ENCODE measurements at places on chromosomes 6 and 20.
A peak's percentile ranks its signal among the peaks of the same experiment; 100 is the strongest.

GRCh38 chr6:54059683-54060082 is 51.6 kb upstream of the MLIP start:
- DNase-seq, result no peak

GRCh38 chr6:90816764-90817163 is 229.9 kb upstream of the MAP3K7 start:
- DNase-seq, result no peak

DNA sequence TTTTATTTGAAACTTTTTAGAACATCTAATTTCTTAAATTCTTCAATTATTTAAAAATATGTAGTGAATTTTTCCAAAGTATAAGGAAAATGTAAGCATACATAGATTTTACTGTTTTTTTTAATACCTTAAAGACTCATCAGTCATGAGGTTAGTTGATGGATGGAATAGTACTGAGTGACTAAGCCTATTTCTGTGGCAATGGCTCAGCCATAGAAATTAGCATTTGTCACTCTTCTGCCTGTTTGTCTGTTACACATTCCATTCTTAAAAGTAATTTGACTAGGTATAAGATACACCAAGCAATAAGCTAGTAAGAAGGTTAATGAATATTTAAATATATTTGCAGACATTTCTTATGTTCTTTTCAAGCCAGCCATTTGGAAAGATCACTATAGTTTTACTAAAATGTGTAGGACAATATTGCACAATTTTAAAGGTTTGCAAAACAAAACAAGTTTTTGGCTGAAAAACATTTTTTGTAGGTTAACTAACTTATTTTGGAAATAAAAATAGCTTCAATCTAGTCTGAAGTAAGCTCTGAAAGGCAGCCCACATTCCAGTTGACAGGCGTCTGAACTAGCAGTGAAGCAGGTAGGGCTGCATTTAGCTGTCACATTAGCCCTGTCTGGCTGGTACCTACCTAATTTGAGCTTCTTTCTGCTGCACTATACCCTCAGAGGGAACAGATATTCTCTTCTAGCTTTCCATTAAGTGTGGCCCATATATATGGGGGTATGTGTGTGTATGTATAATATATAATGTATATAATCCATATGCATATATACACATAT is 385.7 kb downstream of the GRIK2 start:
- DNase-seq, result no peak

DNA sequence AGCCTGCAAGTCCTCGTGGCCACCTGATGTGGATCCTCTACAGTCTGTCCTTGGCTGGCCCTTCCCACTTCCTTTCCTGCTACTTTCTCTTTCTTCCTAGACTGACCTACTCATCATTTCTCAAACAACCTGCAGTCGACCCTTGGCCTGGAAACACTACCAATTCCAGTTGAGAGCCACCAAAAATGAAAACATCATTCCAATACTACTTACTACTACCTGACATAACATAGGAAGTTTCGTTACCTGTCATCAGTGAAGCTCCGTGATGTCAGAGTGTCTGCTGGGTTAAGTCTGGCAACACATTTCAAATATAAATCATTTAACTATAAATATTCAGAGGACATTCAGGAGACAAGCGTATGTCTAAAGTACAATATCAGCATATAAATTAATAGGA is 13.8 kb downstream of the GZF1 start:
- DNase-seq, result no peak

GRCh38 chr6:56370561-56371211 is 123.3 kb upstream of the COL21A1 start:
- DNase-seq, result no peak

GRCh38 chr6:56079751-56080540 is 167.4 kb downstream of the COL21A1 start:
- no peak for DNase-seq

- DNase-seq, result no peak
These were observed 47.7 kb upstream of the DACT2 start for GRCh38 chr6:168367285-168367751.

GRCh38 chr20:1565461-1565860 is 8.0 kb upstream of the SIRPD start:
- DNase-seq, result no peak

DNA sequence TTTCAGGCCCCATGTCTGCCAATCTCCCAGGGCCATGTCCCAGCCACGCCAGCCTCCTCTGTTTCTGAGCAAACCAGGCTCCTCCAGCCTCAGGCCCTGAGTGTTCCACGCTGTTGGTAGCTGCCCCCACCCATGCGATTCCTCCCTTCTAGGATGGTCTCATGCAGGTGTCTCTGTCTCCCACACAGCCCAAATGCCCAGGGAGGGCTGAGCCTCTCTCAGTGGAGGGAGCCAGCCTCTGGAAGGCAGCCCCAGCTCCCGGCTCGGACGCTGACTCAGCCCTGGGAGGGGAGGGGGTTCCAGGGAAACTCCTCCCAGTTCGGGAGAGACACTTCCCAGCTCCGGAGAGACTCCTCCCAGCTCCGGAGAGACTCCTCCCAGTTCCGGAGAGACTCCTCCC is 122.9 kb upstream of the AFDN start:
- DNase-seq, result no peak

GRCh38 chr6:139855671-139856311 is 481.3 kb upstream of the CITED2 start:
- DNase-seq, result no peak

- DNase-seq, result no peak
These were observed 30.4 kb downstream of the KDM1B start for GRCh38 chr6:18185624-18186023.

DNA sequence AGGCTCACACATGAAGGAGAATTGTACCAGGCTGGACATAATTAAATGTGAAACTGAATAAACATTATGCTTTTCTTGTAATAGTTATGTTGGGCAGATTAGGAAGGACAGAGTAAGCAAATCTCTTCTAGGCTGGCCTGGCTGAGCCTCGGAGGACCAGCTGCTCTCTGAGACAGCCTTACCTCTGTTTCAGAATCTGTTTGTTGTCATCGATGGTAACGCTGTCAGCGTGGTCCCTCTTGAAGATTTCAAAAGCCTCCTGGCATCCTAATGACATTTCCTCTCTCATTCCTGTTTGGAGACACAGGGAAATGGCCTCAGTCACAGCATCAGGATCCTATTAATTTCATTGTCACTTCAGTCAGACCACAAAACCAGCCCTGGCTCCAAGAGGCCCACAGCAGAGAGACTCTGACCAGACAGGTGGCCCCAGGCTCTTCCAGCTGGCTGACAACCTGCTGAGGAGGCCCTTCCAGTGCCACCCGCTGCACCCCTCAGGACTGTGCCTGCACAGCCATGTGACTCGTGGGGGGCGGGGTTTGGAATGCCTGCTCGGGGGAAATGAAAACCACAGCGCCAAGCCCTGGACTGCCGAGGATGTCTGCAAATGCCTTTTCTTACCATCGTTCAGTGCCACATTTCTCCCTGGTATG is 108.5 kb upstream of the KCNK16 start:
- DNase-seq, result peak; percentile 73

GRCh38 chr6:127841811-127842210 is 59.0 kb downstream of the THEMIS start:
- no peak for DNase-seq

- no peak for DNase-seq
These were observed 4.2 kb downstream of the HLA-G start for GRCh38 chr6:29831776-29832175.

- no peak for DNase-seq
These were observed 48.3 kb downstream of the ADGRF1 start for GRCh38 chr6:46993846-46994245.

- no peak for DNase-seq
These were observed 483.5 kb downstream of the UTRN start for GRCh38 chr6:144768551-144769075.

GRCh38 chr20:62122654-62123449 is 577 bp downstream of the LSM14B start:
- DNase-seq, result no peak

GRCh38 chr6:55950071-55950814 is 74.9 kb upstream of the BMP5 start:
- DNase-seq, result no peak

DNA sequence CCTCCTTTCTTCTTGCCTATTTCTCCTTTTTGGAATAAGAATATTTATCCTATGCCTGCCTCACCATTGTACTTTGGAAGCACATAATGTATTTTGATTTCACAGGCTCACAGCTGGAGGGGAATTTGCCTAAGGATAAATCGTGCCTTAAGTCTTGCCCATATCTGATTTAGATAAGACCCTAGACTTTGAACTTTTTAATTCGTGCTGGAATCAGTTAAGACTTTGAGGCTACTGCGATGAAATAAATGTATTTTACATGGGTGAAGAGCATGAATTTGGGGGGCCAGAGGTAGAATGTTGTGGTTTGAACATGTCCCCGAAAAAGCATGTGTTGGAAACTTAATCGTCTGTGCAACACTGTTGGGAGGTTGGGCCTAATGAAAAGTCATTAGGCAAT is 648.8 kb downstream of the EPHA7 start:
- no peak for DNase-seq

- no peak for DNase-seq
These were observed 468.0 kb downstream of the UTRN start for GRCh38 chr6:144753023-144753705.

GRCh38 chr6:113476937-113477839 is 380.0 kb upstream of the MARCKS start:
- no peak for DNase-seq

GRCh38 chr6:102114402-102114801 is 720.9 kb downstream of the GRIK2 start:
- no peak for DNase-seq

DNA sequence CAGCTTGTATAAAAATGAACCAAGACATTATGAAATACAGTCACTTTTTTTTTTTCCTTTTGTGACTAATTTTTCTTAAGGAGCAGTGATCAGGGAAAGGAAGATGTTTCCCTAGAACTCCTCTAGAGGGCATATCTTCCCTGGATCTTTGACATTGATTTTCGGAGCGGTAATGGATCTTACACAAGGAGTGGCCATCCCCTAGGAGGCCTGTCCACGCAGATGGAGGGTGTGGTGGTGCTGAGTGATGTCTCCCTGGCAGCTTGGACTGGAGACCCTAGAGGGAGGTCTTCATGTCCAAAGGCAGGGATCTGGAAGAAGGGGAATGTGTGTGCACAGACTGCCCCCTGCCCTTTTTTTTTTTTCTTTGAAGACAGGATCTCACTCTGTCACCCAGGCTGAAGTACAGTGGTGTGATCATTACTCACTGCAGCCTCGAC is 7.0 kb upstream of the KIFC1 start:
- no peak for DNase-seq

GRCh38 chr6:19712012-19712688 is 125.0 kb upstream of the ID4 start:
- DNase-seq, result no peak

DNA sequence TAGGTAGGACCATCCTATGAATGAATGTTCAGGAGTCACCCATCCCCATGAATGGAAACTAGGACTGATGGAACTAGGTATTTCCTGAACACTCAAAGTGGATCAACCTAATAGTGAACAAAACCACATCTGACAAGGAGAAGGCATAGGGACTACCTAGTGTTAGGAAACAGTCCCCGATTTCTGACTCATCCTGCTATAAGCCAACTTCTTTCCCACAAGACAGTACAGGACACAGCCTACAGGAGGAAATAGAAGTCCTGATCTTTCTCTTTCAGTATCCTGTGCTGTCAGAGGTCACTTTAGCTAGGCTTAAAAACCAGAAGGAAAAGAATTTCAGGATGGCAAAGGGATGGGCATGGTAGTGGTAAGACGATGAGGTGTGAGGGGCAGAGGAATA is 19.5 kb upstream of the GMDS start:
- DNase-seq, result no peak

DNA sequence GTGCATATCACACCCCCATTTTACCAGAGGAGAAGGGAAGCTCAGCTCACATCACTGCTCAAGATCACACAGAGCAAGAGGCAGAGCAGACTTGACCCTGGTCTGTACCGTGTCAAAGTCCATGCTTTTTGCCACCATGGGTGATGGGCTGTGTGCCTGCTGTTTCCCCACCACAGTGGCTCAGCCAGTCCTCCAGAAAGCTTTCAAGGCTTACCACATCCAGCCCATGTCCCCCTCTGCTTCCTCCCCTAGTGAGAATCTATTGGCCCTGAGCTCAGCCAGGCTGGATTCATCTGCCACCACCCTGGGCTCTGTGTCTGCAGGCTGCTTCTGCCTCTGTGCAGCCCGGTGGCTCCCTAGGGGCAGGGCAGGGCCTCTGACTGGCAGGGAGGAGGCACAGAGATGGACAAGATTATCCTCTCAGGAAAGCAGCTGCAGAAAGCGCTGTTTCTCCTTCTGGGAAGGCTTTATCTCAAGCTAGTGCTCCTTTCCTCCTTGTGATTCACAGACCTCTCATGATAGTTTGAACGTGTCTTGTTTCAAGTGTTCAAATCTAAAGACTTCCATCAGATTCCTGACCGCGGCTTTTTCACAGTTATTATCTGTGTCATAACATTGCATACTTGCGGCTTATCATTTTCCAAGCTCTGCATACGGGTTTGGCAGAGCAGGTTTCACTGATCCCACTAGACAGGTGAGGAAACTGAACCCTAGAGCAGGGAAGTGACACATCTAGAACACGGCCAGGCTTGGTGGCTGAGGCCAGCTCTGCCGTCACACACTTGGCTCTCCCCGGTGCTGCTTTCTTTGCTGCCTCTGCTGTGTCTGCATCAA is 37.4 kb downstream of the VEGFA start:
- no peak for DNase-seq

- no peak for DNase-seq
These were observed 539.4 kb upstream of the BTBD3 start for GRCh38 chr20:11378252-11378651.

DNA sequence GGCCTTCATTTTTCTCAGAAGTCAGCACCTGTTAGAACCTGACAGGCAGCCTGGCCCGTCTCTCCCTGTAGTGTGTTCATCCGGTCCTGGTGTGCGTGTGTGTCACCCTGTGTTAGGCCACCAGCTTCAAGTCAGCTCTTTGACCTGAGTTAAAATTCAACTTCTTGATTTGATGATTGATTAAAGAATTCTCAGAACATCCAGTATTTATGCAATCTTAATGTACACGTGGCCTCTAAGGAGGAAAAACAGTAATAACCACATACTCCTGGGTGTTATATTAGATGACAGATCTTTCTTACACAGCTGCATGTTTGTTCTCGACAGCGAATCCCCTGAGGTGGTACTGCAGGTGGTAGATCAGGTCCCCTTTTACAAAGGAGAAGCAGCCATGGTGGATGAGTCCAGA is 19.1 kb upstream of the TMEM217 start:
- no peak for DNase-seq

- DNase-seq, result no peak
These were observed 32.7 kb upstream of the CCR6 start for GRCh38 chr6:167090171-167090570.

DNA sequence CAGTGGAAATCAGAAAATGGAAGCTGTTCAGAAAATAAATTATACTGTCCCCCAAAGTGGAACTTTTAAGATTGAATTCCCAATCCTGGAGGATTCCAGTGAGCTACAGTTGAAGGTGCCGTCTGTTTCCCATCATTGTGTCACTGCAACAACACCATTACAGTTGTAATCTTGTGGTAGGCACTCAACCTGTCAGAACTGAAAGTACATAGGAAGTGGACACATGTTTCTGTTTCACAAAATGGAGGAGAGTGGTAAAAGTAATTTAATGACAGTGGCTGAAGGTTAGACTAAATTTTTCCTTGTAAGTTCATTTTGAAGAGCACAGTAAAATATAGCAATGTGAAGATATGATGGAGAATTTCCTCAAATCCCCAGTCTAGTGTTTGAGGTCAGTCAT is 70.0 kb downstream of the CD109 start:
- no peak for DNase-seq

Data from amygdala (tissue), 56 donors.